Sigmoid colon (tissue), 7 donors: ENCODE measurements at places on chromosomes 11 and 22. TPM values are rescaled to one million over a fixed set of nuclear protein-coding genes. Genes with fewer than 3 reads are reported as not detected.

The HORMAD2 gene
- not detected for polyA plus RNA-seq

The KIRREL3 gene
- 1.8 TPM for polyA plus RNA-seq

The OR51B2 gene
- not detected for polyA plus RNA-seq

The OR52E8 gene
- polyA plus RNA-seq: not detected

The MYRF gene
- polyA plus RNA-seq: 1.8 TPM

The DRD2 gene
- polyA plus RNA-seq: 1.2 TPM

The ARHGAP8 gene
- 12.0 TPM for polyA plus RNA-seq

The TUBA8 gene
- polyA plus RNA-seq: 0.92 TPM

The PTGDR2 gene
- 0.60 TPM for polyA plus RNA-seq

GRCh38 chr22:31958625-31959239 lies 14.4 kb downstream of the YWHAH start:
- DNase-seq: no peak

DNA sequence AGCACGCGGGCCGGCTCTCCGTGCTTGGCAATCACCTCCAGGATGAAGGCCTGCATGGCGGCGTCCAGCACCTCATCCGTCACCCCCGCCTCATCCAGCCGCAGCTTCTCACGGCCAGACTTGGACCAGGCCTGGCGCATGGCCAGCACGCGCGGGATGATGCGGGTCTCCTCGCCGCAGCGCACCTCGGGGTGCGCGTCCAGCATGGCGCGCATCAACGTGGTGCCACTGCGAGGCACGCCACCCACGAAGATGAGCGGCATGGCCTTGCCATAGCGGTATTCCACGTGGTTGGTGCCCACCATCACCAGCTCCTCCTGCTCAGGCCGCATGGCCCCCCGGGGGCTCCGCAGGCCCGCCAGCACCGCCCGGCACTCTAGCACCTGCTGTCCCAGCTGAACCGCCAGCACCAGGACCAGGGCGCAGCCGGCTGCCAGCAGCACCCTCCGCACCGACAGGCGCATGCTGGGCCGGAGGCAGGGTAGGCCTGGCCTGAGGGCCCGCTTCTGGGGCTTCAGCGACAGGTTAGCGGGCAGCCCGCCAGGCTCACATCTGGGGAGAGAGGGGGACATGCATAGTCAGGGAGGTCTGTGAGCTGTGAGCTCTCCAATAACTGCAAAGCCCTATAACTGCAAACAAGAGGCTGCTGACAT lies 29.0 kb upstream of the TFIP11 start:
- DNase-seq: no peak

- no peak for DNase-seq
These were observed 167.7 kb downstream of the CEP164 start for GRCh38 chr11:117495357-117495756.

DNA sequence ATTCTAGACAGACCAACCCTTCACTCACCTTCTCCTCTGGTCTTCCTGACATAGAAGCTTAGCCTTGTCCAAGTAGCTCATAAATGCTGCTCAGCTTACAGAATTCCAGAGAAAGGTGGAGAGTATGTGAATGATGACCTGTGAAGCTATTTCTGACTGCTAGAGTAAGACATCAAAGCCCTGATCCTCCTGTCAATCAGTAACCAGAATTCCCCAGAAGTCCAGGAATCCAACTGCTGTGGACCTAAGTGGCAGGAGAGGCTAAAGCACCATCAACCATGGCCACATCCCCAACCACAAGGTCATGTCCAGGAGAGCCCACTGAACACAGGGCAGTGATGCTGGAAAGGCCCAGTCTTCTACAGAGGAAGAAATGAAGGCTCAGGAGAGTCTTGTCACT lies 2.6 kb downstream of the OR51G2 start:
- no peak for DNase-seq

- DNase-seq: peak; percentile 32
These were observed 250.8 kb upstream of the B3GAT1 start for GRCh38 chr11:134662629-134663360.

DNA sequence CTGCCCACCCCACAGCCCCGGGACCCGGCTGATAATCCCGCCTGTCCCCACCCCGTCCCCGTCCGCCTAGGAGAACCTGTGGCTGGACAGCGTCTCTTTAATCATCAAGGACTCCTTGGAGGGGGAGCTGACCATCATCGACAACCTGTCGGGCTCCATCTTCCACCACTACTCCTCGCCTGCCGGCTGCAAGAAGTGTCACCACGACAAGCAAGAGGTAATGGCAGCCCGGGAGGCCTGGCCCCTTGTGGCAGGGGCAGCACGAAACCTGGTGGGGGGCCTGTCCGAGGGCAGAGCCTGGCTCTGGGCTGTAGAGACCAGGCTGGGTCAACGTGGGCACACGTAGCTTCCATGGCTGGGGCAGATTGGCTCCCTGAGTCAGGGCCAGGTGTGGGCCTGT lies 109.1 kb downstream of the CACNA1I start:
- no peak for DNase-seq

DNA sequence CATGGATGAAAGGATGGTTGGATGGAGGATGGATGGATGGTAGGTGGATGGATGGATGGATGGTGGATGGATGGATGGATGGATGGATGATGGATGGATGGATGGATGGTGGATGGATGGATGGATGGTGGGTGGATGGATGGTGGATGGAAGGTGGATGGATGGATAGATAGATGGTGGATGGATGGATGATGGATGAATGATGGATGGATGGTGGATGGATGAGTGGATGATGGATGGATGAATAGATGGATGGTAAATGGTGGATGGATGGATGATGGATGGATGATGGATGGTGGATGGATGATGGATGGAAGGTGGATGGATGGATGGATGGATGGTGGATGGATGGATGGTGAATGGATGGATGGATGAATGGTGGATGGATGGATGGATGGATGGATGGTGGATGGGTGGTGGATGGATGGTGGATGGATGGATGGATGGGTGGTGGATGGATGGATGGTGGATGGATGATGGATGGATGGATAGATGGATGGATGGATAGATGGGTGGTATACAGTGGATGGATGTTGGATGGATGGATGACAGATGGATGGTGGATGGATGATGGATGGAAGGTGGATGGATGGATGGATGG lies 350.8 kb downstream of the BRD1 start:
- DNase-seq: no peak

GRCh38 chr11:1201395-1202153 lies 21.3 kb upstream of the MUC5B start:
- no peak for DNase-seq

- DNase-seq: no peak
These were observed 328.6 kb downstream of the MN1 start for GRCh38 chr22:27472975-27473374.

DNA sequence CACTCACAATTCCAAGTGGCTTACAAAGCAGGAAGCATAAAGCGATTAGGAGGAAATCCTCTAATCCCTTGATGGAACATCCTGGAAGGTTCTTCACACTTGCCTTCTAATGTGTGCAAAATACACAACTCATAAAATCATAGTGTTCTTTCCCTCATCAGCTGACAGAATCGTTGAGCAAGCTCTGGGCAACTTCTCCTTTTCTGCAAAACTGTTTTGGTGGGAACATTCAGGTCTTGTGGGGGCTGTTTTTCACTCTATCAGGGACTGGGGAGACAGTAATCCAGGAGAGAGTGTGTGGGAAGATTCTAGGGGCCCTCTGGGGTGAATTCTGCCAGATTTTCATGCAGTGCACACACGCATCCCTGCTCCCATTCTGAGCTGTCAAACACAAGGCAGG lies 53.2 kb downstream of the IRAG1 start:
- no peak for DNase-seq

GRCh38 chr22:36863281-36863680 lies 2.5 kb downstream of the NCF4 start:
- DNase-seq: peak; percentile 42

- no peak for DNase-seq
These were observed 48.3 kb downstream of the QSER1 start for GRCh38 chr11:32940865-32941264.

GRCh38 chr22:43014869-43015676 lies at the start of gene PACSIN2:
PACSIN2 (minus strand) TSS chr22:43015149; CDS start chr22:42912080, 103,069 bp downstream.
- DNase-seq: peak; percentile 100

GRCh38 chr22:50299785-50300619 lies 7.4 kb downstream of the PLXNB2 start:
- DNase-seq: no peak

- DNase-seq: no peak
These were observed 35.6 kb downstream of the SIK2 start for GRCh38 chr11:111637885-111638284.

GRCh38 chr11:77188633-77189491 lies 60.8 kb downstream of the MYO7A start:
- no peak for DNase-seq

DNA sequence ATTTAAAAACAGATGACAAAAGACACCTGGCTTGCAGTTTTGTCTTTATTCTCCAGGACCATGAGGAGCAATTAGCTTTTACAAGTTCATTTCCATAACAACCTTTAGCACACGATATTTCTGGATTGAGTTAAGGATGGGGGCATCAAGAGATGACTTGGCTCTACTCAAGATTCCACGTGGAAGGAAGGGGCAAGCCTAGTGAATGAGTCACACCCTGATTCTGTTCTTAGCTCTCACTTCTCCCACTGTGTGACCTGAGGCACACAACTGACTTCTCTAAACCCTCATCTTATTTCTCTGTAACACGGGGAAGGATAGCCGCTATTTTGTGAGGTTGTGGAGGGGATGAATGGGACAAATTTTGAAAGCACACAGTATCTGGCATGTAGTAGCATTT lies 185.5 kb downstream of the KIRREL3 start:
- DNase-seq: no peak

DNA sequence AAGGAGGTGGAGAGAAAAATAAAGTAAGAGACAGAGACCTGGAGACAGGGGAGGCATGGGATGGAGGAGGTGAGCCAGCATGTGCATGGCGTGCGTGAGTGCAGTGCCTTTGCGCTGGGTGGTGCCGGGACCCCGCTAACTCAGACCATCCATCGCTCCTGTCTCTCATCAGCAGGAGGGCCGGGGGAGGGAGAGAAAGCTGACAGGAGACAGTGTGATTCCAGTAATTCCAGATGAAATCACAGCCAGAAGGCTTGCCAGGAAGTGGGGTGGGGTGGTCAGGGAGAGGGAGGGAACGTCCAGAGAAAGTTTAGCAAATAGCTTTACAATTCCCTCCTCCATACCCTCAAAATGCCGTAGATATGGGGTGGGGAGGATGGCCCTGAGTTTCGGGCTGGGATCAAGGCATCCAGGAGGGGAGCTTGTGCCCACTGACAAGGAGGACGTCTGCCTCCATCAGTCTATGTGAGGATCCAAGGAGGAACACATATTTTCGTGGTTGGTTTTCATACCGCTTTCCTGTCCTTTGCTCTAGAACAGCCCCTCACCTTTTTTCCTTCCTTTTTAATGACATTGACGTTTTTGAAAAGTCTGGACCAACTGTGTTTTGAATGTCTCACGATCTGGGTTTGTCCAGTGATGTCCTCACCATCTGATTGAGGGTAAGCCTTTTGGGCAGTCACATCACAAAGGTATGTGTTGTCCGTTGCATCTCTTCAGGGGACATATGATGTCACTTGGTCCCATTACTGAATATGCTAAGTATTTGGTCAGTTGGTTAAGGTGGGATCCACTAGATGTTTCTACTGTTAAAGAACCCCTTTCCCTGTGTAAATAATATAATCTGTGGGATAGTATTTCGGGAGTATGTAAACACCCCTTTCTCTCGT lies 567.3 kb downstream of the MIAT start:
- no peak for DNase-seq

DNA sequence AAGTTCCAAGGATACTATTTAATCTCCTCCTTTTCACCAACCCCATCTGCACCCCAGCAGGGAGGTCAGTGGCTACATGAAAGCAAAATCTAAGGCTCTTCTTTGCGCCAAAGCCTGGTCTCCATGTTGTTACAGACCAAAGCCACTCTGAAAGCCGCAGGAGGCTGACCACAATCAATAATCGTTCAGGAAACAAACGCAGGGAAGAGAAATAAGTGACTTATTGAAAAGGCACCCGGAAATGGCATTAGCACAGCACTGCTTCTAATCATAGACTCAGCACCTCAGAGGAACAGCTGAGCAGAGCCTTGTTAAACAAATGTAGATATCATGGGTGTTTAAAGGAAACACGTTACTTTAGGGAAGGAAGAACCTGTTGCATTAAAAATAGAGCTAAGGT lies 183.9 kb downstream of the KIRREL3 start:
- DNase-seq: no peak

DNA sequence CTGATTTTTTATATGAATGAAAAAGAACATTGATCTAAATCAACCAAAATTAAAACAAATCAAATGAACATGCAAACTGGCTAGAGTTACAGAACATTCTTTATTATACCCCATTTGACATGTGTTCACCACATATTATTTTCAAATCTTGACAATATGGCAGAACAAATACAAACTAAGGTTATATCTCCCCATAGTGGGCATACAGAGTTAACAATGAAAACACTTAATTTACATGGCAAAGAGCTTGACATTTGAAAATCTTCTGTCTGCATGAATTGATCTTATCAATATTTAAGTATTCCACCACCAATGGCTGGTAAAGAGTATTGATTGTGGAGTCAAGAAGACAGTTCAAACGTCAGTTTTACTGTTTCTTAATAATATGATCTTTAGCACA lies 197.9 kb upstream of the ANO3 start:
- DNase-seq: no peak

- no peak for DNase-seq
These were observed 52.5 kb downstream of the BTG4 start for GRCh38 chr11:111459506-111460270.

- DNase-seq: no peak
These were observed 197.5 kb downstream of the CADM1 start for GRCh38 chr11:115306689-115307088.

DNA sequence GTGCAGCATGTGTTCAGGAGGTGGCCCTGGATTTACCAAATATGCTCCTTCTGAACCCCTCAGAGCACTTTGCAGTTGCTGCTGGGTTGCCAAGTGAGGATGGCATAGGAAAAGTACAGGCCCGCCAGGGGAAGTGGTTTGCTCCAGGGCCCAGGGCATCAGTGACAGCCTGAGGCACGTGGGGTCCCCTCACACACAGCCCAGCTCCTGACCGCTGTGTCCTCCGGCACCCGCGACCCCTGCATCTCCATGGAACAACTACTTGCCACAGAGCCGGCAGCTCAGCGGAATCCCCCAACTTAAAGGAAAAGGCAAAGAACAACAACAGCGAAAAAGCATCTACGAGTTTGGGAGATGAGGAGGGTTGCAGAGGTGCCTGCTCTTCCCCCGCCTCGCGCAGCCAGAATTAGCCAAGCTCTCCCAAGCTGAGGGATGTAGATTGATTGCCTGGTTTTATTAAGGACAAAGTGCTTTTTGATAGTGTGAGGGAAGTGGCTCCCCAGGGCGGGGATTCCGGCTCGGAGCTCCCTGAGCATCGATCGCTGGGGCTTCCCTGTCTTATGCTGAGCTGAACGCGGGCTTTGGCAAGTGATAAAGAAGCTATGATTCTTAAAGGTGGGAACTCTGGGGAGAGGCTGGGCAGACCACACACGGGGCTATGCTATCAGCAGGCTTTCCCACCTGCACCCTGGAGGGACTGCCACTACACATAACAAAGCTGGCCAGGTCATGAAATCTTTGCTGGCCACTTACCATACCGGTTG lies 174.5 kb downstream of the CEP164 start:
- DNase-seq: no peak

GRCh38 chr11:47488111-47488510 lies 39.2 kb upstream of the RAPSN start:
- DNase-seq: no peak
